ENCODE measurements at places on chromosomes 5 and 9. TPM values are rescaled to one million over a fixed set of nuclear protein-coding genes. Genes with fewer than 3 reads are reported as not detected.

Gene SNCB
- not detected for total RNA-seq

Gene ITGA2
- total RNA-seq: 0.20 TPM

Gene GALNT12
- total RNA-seq: 9.4 TPM

Gene LCN15
- total RNA-seq: not detected

Gene IGIP
- 2.2 TPM for total RNA-seq

Gene GABRA1
- not detected for total RNA-seq
